Cerebellar cortex (tissue), 1 donor: ENCODE measurements at places on chromosomes 3 and 15.

GRCh38 chr3:14837186-14837877 is 18.6 kb downstream of the FGD5 start:
- DNase-seq: no peak

DNA sequence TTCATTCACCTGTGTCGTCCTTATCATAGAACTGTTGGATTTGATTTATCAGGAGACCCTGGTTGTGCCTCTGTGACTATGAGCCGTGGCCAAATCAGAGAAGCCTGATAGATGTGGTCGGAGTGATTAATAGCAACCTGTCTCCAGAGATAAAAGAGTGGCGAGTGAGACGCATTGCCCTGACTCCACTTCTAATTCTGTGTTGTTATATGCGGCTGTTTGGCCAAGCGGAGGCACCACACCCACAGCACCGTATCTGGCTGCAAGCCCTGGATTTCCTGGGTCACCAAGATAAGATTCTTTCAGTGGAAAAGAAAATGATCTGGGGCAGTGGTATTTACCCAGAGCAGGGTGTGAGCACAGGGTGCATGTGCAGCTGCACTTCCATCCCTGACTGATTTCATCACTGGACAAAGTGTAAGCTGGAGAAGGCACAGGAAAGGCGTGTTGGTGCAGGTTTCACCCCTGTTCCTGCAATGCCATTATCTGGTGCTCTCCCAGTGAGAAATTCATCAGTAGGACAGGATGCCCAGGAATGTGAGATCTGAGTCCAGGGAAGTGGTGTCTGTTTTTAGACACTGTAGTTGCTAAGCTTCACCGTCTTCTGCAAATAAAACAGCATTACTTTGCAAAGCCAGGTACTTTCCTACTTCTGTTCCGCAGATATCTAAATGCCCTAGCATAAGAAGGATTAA is 84.6 kb downstream of the CD47 start:
- peak; percentile 57 for DNase-seq

- DNase-seq: no peak
These were observed 15.2 kb downstream of the SSUH2 start for GRCh38 chr3:8629151-8630021.

- DNase-seq: no peak
These were observed 69.1 kb upstream of the CACNA2D3 start for GRCh38 chr3:54053211-54053610.

DNA sequence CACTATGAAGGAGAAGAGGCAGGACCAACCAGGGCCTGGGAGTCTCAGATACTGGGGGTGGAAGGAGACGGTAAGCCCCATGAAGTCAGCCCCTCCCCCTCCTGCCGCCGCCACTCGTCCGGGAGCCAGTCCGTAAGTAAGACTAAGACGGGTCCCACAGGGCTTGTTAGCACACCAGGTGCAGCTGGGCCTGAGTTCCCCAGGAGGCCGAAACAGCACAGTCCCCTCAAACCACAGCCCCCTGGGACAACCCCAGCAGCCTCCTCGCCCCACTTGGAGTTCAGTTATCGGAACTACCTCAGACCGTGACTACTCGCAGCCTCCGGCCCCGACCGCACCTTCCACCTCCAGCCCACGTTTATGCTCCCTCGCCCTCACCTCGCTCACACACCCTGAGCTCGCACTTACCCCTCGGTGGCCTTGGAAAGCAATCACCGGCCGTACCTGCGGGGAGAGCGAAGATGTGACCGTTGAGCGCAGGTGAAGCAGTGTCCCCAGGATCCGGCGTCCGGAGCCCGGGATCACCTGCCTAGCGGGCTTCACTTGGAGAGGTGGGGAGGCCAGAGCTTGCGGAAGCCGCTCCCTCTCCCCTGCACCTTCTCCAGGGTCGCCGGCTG is 557 bp downstream of the ELL3 start:
- DNase-seq: peak; percentile 54

DNA sequence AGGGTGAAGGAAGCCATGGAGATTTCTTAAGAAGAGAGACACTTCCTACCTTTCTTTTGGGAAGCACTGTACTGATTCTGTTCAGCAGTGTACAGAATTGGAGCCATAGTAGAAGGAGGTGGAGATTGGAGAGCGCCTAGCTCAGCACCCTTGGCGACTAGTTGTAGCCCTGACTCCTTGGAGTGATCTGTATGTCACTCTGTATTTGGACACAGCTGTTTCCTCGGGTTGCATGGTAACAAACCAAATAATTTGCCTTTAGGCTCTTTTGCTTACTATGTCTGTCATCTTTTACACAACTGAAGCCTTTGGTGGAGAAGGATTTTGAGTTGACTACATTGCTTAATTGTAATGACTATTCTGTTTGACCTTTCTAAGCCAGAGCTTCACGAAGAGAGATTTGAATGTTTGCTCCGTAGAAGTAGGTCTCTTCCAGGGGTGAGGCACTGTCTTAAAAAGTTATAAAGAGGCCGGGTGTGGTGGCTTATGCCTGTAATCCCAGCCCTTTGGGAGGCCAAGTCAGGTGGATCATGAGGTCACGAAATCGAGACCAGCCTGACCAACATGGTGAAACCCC is 77.1 kb downstream of the AKAP13 start:
- DNase-seq: no peak

DNA sequence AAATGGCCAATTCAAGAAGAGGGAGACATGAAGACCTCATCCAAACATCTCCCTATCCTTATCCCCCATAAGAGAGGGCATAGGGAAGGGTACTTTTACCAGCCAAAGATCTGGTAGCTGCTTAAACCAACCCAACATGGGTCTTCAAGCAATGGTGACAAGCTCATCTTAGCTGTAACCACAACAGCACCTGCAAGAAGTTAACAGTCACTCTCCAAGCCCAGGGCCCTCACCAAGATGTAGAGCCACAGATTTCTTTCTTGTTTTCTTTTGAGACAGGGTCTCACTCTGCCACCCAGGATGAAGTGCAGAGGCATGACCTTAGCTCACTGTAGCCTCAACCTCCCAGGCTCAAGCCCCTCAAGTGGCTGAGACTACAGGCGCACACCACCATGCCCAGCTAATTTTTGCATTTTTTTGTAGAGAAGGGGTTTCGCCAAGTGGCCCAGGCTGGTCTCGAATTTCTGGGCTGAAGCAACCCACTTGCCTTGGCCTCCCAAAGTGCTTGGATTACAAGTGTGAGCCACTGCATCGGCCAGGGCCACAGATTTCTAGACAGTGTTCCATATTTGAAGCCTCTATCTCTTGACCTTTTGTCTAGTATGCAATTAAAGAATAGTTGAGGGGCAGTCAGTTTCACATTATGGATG is 57.1 kb downstream of the DHX30 start:
- DNase-seq: no peak

GRCh38 chr3:196365736-196366135 is 27.5 kb upstream of the TM4SF19 start:
- no peak for DNase-seq

DNA sequence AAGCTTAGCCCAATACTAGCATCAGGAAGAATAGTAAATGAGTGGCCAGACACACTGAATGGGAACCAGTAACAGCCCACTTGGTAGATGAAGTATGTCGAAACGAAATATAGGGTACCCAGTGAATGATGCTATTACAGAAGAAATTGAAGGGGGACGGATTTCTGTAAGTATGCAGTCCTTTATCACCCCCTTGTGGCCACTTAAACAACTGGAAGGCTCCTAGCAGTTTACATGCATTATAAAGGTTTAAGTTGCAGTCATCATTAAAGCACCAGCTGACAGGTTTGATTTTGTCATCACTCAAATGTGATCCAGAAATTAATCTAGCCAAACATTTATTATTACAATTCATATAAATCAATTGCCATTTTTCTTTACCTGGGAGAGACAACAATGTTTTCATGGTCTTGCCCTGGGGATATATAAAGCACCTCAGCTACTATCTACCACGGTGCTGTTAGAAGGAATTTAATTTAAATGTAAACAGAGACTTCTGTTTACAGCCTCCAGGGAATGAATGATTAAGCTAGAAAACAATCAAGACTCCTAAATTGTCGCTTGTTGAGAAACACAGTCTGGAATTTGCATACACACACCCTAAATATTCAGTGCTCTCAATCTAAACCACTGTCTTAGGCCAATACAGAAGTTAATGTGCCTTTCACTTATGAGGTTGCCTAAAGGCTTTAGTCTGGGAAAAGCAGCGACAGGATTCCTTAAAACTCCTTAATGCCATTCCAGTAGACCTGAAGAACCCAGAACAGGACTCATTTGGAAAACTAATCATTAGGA is 7.8 kb downstream of the EIF1B start:
- peak; percentile 83 for DNase-seq

DNA sequence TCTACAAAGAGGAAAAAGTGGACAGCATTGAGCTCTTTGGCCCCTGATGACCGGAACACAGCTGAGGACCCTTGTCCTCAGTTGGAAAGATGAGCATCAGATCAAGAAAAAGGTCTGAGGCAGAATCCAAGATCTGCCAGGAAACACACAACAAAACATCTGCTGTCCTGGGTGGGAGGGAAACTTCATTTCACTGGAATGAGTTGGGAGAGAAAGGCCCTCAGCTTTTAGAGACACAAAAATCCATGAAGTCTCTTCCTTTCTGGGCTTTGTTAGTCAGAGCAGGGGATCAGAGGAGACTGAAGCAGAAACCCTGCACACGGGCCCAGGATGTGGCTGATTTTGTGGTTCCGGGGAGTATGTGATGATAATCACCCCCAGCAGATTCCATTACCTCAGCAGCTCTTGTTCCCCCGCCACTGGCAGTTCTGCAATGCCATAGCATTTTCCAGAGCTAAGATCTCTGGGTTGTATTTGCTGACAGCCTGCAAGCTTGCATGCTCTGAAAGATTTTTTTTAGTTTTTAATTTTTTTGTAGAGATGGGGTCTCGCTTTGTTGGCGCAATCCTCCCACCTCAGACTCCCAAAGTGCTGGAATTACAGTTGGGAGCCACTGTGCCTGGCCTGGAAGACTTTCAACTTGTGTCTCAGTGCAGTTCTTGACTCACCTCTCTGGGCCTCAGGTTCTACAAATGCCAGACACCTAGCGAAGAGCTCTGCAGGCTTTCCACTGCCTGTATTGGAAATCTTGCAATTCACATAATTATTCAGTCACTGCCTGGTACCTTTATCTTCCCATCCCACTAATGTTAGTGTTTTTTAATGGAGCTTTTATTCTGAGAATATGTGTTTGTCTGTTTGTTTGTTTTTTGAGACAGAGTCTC is 5.8 kb upstream of the TATDN2 start:
- no peak for DNase-seq

- no peak for DNase-seq
These were observed 57.9 kb downstream of the ST3GAL6 start for GRCh38 chr3:98821063-98821462.

DNA sequence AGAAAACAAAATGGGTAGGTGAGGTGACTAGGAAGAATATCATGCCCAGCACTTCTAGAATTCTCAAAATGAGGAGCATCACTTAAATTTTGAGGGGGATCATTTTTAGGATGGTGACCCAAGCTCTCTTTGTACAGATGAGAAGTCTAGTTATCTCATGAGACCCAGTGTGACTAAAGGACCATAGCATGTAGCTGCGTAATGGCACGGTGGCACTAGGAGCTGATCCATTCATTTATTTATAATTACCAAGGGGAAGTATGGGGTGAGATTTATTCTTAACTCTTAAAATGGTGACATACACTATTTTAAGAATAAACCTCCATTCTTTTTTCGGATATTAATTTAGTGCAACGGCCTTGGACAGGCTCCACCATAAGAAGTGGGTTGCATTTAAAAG is 8.3 kb downstream of the IQGAP1 start:
- DNase-seq: no peak

- DNase-seq: no peak
These were observed 61.8 kb upstream of the ATP13A3 start for GRCh38 chr3:194548346-194549321.

DNA sequence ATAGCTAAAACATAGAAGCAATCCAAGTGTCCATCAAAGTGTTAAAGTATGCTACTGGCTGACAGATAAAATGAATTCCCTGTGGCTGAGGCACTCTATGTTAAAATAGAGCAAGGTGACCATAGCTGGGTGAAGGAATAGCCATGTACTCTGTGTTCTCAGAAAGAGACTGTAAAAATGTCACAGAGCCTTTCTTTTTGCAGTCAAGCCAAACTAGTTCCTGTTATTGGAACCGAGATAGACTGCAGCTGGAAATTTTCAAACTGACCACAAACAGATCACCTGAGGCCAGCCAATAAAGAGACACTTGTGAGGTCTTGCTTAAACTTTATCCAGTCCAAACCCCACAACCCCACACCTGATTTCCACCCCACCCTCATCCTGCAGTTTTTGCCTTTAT is 422.8 kb upstream of the NAALADL2 start:
- DNase-seq: no peak

GRCh38 chr3:23232854-23233253 is 29.7 kb downstream of the UBE2E2 start:
- DNase-seq: no peak

- no peak for DNase-seq
These were observed 164.2 kb downstream of the ERC2 start for GRCh38 chr3:56304069-56304468.

DNA sequence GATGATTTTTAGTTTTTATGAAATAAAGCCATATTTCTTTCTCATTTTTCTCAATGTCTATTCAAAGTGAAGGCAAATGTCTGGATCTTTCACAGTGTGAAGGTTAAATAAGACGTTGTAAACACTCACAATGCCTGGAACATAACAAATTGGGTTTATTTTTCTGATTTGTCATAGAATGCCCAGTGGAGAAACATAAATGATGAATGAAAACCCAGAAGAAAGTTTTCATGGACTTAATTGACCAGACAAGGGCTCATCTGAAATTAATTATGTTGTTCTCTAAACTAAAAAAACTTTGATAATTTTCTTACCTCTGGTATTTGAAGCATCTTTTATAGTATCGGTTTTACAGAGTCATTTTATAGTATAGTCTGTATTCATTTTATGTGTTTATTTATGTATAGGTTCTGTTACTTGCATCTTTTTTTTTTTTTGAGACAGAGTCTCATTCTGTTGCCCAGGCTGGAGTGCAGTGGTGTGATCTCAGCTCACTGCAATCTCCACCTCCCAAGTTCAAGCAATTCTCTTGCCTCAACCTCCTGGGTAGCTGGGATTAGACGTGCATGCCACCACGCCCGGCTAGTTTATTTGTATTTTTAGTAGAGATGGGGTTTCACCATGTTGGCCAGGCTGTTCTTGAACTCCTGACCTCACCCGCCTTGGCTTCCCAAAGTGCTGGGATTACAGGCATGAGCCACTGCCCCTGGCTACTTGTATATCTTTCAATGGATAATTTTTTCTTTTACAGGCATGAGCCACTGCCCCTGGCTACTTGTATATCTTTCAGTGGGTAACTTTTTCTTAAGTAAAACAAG is 15.1 kb upstream of the BNIP2 start:
- DNase-seq: no peak

- no peak for DNase-seq
These were observed 139.2 kb upstream of the MLF1 start for GRCh38 chr3:158431829-158432228.

- no peak for DNase-seq
These were observed 2.3 kb upstream of the CCR2 start for GRCh38 chr3:46351646-46352045.
